ENCODE measurements at places on chromosomes 1 and 21.

- DNase-seq, result no peak
These were observed 103.2 kb upstream of the KRTAP19-8 start for GRCh38 chr21:31141389-31142000.

- no peak for DNase-seq
These were observed 12.5 kb downstream of the AGRN start for GRCh38 chr1:1032424-1032823.

GRCh38 chr1:6505367-6506209 is 14.1 kb upstream of the PLEKHG5 start:
- DNase-seq, result no peak

DNA sequence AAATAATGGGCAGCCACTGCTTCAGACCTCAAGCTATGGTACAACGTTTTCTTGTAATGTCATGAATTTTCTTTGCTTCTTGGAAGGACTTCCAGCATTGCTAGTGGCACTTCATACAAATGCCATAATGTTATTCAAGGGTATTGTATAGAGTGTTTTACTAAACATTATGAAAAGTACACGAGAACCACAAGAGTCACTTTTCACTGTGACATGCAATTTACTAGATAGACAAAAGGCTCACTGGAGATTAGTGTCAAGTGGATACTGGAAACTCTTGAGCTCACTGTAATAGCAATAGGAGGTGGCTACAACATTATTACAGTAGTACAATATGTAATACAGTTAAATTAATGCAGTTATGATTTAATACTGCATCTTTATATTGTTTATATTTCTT is 5.3 kb upstream of the OLFM3 start:
- DNase-seq, result no peak

- DNase-seq, result no peak
These were observed 89.9 kb upstream of the DSCAM start for GRCh38 chr21:40936771-40937261.

- DNase-seq, result no peak
These were observed 46.7 kb downstream of the ZBTB18 start for GRCh38 chr1:244097523-244098405.

GRCh38 chr1:84367219-84367618 is 31.1 kb upstream of the DNASE2B start:
- DNase-seq, result no peak

DNA sequence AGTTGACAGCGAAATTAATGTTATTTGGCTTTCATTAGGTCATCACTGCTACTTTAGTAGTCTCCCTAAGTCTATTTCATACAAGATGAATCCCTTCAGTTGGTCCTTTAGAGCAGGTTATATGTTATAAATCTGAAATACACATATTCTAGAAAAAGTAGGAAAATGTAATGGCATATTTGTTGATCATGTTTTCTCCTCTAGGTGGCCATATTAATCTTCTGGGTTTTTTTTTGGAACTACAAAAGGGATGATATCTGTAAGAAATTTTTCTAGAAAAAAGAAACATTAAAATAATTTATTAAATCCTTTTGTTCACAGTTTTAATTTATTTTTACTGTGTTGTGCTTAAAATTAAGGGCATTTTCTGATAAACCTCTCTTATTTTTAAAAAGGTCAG is 87.9 kb downstream of the SYT14 start:
- DNase-seq, result no peak

DNA sequence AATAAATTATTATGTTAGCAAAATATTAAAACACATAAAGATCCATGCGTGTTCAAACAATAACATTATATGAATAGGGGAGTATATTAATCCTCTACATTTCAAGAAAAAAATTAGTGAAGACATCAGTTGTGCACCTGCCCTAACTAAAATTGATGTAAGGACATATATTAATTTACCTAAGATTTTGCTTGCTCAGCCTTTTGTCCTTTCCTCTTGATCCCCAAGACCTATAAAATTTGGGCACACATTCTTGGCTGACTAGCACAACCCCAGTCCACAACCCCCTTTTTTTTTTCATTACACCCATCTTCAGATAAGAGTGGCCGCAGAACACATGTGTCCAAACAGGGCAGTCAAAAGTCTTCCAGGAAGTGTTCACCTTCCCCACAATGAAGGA is 6.6 kb downstream of the KRTAP21-2 start:
- no peak for DNase-seq

- DNase-seq, result no peak
These were observed 198.5 kb downstream of the DYRK1A start for GRCh38 chr21:37564924-37565529.
